ENCODE measurements at places on chromosomes 1 and 21.

DNA sequence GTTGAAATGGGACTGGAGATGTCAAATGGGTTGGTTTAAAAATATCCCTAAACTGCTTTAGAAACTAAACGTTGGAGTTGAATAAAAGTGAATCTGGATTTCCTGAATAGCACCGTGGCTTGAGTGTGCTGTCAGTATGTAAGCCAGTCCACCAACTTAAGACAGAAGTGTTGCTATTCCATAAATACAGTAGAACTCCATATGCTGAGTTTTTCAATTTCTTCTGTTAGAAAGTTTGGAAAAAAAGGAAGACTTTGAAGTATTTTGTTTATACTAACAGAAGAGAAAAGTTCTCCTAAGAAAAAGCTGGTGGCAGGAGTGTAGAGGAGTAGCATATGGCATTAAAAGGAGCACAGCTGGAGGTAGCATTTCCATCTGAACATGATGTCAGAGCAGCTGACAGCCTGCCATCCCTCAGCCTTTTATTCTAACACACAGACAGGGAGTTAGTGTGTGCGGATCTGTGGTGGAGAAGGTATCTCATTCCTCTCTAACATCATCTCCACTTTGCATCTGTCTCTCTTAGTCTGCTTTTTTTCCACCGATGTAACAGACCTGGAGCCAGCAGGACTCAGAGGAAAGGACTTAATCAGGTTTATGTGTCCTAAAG is at the start of gene ZBTB18:
TSS of gene ZBTB18 (plus strand) at position 449 of the 610 bp plus-strand sequence. CDS start at position 598, 149 bp downstream.
- DNase-seq, result no peak

DNA sequence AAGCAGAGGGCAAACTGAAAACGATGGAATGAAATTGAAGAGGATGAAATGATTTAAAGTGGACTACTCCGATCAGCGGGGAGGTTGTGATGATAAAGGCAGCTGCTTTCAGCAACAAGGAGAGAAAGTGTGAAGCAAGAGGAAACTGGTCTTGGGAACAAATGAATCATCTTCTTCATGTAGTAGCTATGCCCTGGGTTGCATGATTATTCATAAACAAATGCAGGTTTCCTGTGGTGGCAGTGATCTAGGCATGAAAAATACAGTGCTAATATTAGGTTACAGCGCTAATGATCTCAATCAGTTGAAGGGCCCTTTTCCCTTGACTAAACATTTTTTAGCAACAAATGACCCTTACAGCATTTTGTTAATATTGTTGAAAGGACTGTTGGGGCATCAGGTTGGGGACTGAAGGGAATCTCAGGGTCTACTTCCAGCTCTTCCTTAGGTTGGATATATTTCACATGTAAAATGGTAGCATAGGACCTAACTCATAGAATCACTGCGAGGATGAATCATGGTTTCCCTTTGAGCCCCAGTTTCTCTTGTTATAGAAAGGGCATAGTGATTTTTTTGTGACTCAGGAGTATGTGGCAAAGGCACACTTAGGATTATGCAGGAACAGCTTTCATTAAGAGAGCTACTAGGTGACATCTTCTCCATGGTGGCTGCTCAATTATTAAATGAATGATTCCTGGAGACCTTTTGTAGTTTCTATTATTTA is 1.9 kb upstream of the ZFYVE9 start:
- DNase-seq, result no peak

DNA sequence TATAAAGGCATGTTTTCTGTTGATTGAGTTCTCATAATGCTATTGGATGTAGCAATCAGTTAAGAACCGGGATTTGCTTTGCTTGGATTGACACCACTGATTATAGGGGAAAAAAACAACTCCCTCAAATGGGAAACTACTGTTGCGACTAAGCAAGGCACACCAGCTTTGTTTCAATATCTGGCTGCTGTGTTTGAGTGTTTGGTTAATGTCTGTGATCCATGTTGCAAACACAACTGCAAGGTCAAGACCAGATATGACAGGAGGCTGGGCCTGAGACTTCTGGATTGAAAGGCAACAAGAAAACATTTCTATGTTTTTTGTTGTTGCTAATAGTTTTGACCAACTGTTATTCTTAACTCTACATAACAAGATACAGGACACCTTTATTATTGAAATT is 50.7 kb downstream of the MTR start:
- DNase-seq, result no peak

DNA sequence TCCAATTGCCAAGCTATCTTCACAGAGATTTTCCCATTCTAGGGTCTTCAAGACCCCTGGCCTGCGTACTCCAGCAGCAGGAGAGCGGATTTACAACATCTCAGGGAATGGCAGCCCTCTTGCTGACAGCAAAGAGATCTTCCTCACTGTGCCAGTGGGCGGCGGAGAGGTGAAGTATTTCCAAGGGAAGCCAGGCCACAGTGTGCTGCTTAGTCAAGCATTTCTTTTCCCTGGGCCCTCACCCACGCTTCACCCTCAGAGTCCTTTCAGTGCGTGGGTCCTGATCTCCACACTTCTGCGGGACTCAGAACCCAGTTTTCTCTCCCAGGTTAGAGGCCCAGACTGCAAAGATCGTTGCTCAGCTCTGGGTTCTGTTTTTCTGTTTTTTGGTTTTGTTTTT is 13.1 kb downstream of the CDCA8 start:
- DNase-seq, result no peak

- no peak for DNase-seq
These were observed 11.2 kb upstream of the VPS45 start for GRCh38 chr1:150056407-150056806.

GRCh38 chr1:25683177-25683576 is 66.6 kb downstream of the MAN1C1 start:
- no peak for DNase-seq

All from COLO829 (cell line).